Skeletal muscle tissue (tissue), 5 donors: ENCODE measurements at places on chromosomes 3 and 15. TPM values are rescaled to one million over a fixed set of nuclear protein-coding genes. Genes with fewer than 3 reads are reported as not detected.

The LHFPL4 gene
- not detected for total RNA-seq

The ERC2 gene
- total RNA-seq, result 1.0 TPM

The SCN5A gene
- 1.6 TPM for total RNA-seq

The IL17RB gene
- 1.6 TPM for total RNA-seq

The DAZL gene
- not detected for total RNA-seq

The NR2E3 gene
- 1.0 TPM for total RNA-seq

The KBTBD8 gene
- total RNA-seq, result 3.1 TPM
